ENCODE measurements at places on chromosomes 6 and 20.

GRCh38 chr20:20412750-20413149, 44.8 kb downstream of the INSM1 start:
- no peak for DNase-seq

DNA sequence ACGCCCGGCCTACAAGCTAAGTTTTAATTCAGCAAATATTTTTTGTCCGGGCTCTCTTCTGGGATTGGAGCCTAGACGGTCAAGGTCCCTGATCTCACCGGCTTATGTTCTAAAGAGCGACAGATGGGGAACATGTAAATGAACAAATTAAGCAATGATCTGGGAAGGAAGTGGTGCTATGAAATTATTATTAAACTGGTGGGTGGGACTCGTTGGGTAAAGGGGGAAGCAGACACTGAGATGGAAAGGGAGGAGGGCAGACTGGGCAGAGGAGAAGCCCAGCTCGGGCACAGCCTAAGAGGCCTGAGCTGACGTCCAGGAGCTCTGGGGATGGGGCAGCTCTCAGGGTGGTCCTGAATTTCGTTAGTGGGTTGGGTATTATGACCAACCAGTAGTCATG, 81.8 kb upstream of the AGPAT4 start:
- DNase-seq, result no peak

- DNase-seq, result no peak
Measured at GRCh38 chr20:59683181-59683580, 78.8 kb downstream of the PHACTR3 start.

DNA sequence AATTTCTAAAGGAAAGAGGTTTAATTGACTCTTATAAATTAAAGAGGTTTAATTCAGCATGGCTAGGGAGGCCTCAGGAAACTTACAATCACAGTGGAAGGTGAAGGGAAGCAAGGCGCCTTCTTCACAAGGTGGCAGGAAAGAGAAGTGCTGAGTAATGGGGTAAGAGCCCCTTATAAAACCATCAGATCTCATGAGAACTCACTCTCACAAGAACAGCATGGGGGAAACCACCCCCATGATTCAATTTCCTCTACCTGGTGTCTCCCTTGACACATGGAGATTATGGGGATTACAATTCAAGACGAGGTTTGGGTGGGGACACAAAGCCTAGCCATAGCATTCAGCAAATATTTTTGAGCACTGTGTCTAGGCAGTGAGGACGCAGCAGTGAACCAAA, 3.9 kb upstream of the IPCEF1 start:
- no peak for DNase-seq

DNA sequence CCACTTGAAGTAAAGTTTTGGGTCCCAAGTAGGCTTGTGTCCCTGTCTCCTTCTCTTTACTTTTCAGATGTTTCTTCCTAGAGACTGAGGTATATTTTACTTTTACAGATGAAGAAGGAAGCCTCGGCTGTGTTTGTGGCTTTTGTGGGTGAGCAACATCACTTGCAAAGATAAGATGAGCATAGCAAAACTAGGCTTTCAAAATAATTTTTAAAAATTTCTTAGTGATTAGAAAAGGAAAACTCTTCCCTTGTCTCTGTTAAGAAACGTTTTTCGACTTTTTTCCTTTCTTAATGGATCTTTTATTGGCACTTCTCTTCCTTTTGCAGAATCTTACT, 7.6 kb downstream of the PTPN1 start:
- no peak for DNase-seq

GRCh38 chr20:35992713-35993335, 24.4 kb downstream of the CNBD2 start:
- no peak for DNase-seq

DNA sequence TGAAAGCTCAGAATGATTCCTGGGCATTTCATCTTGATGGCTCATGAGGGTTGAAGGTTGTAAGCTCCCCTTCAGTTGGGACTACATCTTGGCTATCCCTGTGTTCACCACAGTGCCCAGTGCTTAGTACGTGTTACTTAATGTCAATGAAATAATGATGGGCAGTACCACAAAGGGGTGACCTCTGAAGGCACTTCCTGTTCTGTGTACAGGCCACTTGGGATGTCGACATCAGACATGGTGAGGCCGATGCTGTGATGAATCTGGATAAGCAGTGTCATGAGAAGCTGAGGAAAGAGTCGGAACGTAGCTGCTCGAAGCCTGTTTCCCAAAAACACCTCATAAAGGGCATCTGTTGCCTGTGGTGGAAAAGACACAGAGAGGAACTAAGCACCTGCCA, 27.6 kb upstream of the RBL1 start:
- DNase-seq, result no peak

- DNase-seq, result no peak
Measured at GRCh38 chr6:145801021-145801420, 13.6 kb downstream of the FBXO30 start.

DNA sequence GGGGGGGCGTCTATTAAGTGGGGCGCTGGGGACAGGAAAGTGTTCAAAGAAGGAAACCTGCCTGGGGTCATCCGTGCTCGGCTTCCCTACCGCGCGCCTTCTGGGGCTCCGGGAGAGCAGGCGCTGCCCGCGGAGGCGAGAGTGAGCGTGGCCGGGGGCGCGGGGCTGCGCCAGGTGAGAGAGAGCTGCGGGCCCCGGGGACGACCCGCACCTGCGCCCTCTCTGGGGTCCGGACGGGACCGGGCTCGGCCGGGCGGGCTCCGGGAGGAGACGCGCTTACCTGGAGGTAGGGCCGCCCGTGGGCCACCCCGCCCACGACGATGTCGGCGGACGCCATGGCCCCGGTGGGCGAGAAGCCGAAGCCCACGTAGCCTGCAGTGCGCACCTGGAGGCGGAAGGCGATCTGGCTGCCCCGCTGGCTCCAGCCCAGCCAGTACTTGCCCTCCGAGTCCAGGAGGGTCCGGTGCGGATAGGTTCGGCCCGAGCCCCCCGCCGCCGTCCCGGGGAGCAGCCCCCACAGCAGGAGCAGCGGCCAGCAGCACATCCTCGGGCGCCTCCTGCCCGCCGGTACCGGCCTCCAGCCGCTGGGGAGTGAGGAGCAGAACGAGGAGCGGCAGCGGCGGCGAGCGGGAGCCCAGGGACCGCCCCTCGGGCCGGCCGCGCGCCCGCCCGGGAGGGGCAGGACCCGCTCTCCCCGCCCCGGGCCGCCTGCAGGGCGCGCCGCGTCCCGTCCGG, at the start of gene MOXD1:
Gene MOXD1, minus strand, starts transcription at position 593 of the 735 bp plus-strand sequence. Its CDS starts 49 bp downstream, at position 544.
- DNase-seq, result no peak

DNA sequence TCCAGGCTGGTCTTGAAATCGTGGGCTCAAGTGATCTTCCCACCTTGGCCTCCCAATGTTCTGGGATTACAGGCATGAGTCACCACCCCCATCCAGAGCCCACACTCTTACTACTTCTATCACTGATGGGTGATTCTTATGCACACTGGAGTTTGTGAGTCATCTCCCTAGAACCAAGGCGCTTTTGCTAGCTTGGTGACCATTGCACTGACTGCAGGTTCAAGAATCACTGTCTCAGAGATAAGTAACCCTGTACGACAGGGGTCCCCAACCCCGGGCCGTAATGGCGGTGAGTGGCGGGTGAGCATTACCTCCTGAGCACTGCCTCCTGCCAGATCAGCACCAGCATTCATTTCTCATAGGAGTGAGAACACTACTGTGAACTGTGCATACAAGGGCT, 118.8 kb downstream of the MAP3K7 start:
- DNase-seq, result no peak

GRCh38 chr6:2839195-2839981, 2.3 kb downstream of the SERPINB1 start:
- no peak for DNase-seq

- DNase-seq, result no peak
Measured at GRCh38 chr6:90983462-90983861, 396.6 kb upstream of the MAP3K7 start.

DNA sequence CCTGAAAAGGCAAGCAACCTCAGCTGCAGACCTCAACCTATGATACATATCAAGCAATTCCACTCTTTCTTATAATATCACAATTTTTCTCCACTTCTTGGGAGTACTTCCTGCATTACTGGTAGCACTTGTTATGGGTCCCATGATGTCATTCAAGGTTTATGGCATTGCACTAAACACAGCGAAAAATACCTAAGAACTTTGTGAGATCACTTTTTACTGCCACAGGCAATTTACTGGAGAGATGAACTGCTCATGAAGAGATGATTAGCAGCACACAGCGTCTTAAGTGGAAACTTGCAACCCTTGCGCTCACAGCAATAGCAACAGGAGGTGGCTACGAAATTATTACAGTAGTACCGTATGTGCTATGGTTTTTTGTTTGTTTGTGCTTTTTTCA, 19.3 kb upstream of the RIMS4 start:
- DNase-seq, result no peak

DNA sequence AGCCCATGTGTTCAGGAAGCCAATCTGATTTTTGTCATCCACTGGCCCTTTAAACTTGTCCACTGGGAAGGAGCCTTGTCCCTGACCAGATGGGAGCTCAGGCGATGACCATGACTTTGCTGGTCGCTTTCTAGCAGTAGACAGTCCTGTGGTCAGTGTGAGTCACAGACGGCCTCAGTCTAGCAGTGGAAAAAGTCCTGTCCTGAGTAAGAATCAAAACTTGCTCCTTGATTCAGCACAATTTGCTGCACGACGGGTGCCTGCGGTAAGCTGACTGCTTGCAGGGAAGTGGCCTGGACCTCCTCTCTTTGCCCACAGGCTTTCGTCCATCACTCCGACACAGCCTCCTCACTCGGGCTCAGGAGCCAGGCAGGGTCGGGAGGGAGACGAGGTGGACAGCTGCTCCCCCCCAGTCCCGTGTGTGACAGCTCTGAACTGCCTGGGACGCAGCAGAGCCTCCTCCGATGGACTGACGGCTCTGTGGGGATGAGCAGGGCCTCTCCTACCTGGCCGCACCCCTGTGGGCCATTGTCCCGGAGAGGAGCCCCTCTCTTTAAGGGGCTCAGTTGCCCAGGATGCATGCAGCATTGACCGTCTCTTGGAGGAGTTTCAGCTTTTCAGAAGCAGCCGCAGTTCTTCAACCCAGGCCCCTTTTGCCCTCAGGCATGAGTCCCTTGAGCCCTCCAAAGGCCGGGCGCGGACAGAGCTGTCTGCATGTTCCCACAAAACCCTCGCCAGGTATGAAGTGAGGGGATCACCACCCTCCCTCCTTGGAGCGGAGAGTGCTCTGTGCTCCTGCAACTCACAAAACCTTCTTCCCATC, 209.2 kb downstream of the ANKRD60 start:
- no peak for DNase-seq

GRCh38 chr6:38307740-38308139, 332.0 kb downstream of the BTBD9 start:
- no peak for DNase-seq

- no peak for DNase-seq
Measured at GRCh38 chr6:7201732-7202541, 94.2 kb downstream of the RREB1 start.

GRCh38 chr6:53005663-53006250, 10.7 kb upstream of the GSTA4 start:
- DNase-seq, result no peak

DNA sequence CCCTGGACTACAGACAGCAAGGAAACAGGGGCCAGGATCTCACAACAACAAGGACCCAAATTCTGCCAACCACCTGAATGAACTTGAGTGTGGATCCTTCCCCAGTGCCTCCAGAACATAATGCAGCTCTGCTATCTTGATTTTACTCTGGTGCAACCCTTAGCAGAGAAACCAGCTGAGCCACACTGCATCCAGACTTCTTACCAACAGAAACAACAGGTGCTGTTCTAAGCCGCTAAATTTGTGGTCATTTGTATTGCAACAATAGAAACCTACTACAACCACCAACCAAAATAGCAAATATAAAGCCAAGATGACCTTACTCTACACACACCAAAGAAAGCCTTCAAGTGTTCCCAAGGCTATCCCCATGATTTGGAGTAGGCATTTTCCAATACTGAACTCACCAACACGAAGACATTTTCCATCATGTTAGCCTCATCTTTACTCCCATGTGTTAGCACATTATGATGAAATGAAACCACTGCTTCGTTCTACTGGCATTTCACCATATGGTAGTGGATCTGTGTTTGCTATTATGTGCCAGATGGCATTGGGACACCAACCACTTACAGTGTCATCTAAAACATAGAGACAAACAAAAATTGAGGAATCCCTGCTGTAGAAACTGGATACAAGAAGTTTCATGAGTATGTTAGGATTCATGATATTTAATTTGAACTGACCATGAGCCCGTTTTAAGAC, 249.8 kb upstream of the ID4 start:
- no peak for DNase-seq

DNA sequence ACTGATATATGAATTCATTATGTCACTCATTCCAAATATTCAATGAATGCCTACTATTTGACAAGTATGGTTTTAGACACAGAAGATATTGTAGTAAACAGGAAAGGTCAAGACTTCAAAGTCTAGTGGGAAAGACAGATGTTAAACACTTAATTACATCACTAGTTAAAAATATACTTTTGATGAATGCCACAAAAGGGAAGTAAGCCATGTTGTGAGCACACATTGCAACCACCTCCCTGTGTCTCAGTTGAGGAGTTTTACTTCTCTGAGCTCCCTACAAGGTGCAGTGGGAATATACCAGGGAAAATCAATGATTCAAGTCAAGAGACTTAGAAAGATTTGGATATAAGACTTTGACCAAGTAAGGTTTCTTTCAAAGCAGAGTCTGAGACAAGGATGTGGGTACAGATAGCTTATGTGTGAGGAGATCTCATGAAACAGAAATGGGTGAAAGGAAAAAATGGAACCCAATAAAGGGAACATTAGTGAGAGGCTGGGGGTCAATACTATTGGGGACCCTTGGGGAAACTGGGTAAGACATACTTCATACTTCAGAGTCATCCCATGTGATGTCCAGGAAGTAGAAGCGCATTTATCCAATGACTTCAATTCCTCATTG, 503.7 kb downstream of the KIF16B start:
- DNase-seq, result no peak

Data from esophagus squamous epithelium (tissue), 5 donors.